ENCODE measurements at places on chromosomes 2 and 18.

- peak; percentile 50 for DNase-seq
These were observed 13.0 kb downstream of the IMPA2 start for GRCh38 chr18:11994336-11994702.

GRCh38 chr2:70943205-70943871 lies 7.6 kb downstream of the ATP6V1B1 start:
- no peak for DNase-seq

DNA sequence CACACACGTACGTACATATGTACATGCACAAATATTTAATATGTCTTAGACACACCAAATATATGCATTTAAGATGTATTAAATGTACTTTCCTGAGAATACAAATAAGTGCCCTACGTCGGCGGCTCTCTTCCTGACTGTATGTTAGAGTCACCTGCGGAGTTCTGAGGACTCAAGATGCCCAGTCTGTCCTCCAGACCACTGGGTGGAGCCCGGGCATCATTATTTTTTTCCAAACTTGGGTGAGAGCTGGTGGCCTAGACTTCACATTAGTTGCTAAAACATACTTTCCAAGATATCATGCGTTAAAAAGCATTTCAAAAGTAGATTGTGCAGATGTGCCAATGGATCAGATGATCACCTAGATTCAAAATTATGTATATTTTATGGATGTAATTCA lies 2.9 kb downstream of the IL18R1 start:
- DNase-seq: no peak

DNA sequence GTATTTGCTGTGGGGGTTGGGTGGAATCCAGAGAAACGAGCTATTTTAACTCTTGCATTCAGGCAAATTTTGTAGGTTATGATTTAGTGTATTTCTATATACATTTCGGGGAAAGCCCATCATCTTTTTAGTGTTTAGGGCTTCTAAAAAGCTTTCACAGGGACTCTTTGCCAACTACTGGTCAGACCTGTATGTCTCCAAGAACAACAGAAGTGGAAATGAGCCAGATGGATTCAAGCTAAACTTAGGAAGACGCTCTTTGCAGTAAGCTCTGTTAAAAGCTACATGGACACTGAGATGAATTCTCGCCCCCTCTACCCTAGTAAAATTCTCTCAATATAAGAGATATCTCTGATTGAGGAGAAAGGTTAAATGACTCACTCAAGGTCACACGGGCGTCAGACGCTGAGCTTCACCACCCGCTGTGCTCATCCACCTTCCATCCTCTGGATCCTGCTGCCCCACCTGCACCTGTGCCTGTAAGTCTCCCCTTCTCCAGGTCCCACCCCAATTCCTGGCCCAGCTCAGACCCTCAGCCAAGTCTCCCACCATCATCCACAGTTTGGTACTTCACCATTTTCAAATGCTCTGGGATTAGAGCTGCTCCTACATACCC lies 85.6 kb downstream of the MARCHF4 start:
- no peak for DNase-seq

- peak; percentile 90 for DNase-seq
These were observed 246 bp upstream of the KLF7 start for GRCh38 chr2:207166039-207166348.

- no peak for DNase-seq
These were observed 59.5 kb downstream of the ABCG8 start for GRCh38 chr2:43898134-43898837.

All from H54 (cell line).